ENCODE measurements at places on chromosomes 4 and X.

GRCh38 chrX:133574716-133575115, 159.4 kb upstream of the GPC4 start:
- no peak for DNase-seq

- DNase-seq = no peak
These were observed 142.8 kb downstream of the NDST3 start for GRCh38 chr4:118177126-118177525.

DNA sequence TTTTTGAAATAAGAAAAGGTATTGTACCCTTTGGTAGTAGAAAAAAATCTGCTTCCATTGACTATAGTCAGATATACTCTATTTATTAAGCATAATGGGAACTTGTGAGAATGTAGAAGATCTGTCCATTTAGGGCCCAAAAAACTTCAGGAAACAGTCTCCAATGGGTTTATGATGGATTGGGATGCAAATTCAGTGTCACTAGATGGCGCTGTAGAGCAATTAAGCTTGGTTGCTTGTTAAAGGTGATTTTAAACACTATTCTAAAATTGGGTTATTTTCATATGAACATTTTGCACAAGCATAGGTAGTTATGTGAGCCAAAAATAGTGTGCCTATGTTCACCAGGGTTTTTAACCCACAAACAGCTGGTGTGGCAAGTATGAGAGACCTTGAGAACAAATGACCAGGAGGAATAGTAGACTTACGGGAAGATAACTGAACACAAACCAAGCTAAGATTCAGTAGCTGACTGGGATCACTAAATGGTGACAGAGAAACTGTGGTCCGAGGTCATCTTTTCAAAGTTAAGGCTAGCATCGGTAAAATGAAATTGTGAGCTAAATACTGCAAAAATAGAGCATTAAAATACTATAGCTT, 80.3 kb upstream of the LSM6 start:
- DNase-seq = no peak

GRCh38 chr4:18100657-18101056, 79.1 kb upstream of the LCORL start:
- no peak for DNase-seq

- DNase-seq = no peak
These were observed 25.2 kb downstream of the FOXR2 start for GRCh38 chrX:55648434-55648833.

- DNase-seq = no peak
These were observed 177.5 kb downstream of the ANKRD50 start for GRCh38 chr4:124535003-124535402.

GRCh38 chrX:153190381-153190780, 11.3 kb downstream of the MAGEA1 start:
- no peak for DNase-seq

DNA sequence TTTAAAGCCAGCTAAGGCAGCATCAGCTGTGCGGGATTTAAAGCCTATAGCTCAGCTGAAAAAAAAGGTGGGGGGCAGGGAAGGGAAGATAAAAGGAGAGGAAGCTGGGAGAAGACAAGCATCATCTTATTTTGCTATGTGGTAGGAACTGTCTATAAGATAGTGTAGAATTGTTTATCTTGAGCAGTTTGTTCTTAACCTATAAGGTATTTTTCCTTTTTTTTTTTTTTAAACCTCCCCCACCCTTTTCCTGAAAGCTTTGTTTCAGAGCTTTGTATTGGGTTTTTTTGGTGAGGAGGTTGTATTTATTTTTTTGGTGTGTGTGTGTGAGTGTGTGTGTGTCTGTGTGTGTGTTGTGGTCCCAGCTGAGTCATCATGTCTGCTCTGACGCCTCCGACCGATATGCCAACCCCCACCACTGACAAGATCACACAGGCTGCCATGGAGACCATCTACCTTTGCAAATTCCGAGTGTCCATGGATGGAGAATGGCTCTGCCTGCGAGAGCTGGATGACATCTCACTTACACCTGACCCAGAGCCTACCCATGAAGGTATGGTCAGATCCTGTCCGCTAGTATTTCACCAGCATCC, 531 bp downstream of the RUFY3 start:
- no peak for DNase-seq

DNA sequence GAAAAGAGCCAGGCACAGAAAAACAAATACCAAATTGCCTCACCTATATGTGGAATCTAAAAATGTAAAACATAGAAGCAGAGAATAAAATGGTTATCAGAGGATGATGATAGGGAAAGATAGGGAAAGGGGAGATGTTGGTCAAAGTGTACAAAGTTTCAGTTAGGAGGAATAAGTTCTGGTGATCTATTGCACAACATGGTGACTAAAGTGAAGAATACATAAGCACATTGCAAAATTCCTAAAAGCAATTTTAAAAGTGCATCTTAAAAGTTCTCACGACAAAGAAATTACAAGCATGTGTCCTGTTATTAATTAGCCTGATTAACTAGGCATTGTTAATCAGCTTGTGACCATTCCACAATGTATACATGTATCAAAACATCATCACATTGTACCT, 136.0 kb downstream of the GABRG1 start:
- DNase-seq = no peak

DNA sequence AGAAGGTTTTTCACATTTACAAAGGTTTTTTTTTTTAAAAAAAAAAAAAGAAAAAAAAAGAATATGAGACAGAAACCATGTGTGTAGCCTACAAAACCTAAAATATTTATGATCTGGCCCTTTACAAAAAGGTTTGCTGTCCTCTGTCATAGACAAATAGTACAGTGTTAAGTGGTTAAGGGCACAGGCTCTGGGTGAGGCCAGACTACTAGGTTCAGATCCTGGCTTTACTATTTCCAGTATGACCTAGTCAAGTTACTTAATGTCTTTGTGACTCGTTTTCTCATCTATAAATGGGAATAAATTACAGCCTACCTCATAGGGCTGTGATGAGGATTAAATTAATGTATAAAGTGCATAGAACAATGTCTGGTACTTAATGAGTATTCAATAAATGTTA, 56.5 kb downstream of the GAB1 start:
- DNase-seq = no peak

- peak; percentile 28 for DNase-seq
These were observed 103.6 kb downstream of the RAPGEF2 start for GRCh38 chr4:159206427-159206871.

- no peak for DNase-seq
These were observed 50.5 kb upstream of the FAM47C start for GRCh38 chrX:36957425-36958328.

GRCh38 chrX:130155564-130155963, 10.1 kb downstream of the AIFM1 start:
- DNase-seq = no peak

DNA sequence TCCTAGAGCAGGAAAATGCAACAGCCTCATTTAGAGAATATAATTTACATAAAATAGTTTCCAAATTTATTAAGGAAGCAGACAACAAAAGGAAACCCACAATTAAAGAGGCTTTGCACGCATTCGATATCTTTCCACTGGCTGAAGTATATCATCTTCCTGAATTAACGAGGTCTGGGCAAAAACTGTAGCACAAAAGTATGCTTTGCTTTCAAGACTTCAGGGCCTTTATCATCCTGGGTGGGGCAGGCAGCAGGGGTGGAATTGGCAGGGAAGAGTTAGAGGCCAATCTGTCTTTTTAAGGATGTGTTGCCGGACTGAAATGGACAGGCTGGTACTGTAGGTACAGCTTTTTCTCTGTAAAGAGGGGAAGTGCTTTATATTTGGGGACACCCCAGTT, 17.0 kb upstream of the STX18 start:
- DNase-seq = no peak

GRCh38 chr4:99687120-99687519, 29.5 kb upstream of the C4orf54 start:
- DNase-seq = no peak

DNA sequence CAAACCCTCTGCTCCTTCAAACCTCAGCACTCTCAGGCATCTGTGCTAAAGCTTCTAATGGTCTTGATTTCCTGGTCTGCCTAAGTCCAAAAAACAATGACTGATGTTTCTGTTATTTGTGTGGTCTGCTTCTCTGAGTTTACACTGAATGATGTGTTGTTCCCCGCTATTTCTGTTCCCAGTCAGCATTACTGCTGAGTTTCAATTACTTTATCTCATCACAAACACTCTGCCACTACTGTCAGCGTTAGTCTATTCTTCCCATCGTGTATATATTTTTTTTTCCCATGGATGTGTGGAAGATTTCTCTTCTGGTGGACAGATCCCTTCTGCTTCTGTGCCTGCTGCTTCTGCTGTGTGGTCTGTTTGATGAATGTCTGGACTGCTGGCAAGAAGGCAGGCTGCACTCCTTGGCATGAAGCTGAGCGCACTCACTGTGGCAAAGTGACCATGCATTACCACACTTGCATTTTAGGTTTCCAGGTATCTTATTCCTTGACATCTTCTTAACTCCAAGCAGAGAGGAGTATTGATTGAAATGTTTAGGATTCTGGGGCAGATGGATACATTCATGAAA, 106.9 kb upstream of the PAQR3 start:
- DNase-seq = no peak

DNA sequence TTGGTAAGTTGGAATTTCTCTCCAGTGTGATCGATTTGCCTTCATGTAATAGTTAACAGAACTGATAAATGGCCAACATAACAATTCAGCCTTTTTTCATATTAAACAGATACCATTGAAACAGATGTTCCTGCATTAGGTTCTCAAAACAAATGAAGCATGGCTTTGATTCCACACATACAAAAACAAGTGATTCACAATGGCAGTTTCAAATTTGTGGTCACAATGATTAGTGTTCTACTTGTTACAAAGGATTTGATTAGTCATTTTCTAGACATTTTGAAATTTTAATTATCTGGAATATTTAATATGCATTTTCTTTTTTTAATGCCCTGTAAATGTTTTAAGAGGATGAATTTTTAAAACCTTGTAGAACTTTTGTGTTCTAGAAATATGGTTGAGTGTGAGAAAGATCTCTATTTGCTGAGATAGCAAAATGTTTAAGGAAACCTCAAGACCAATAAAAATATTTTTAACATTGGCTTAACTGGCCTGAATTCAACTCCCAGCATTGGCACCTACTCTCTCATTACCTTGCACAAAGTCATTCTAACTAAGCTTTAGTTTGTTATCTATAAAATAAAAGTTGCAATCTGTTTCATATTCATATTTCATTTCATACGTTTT, 18.9 kb upstream of the GLRA3 start:
- DNase-seq = no peak

DNA sequence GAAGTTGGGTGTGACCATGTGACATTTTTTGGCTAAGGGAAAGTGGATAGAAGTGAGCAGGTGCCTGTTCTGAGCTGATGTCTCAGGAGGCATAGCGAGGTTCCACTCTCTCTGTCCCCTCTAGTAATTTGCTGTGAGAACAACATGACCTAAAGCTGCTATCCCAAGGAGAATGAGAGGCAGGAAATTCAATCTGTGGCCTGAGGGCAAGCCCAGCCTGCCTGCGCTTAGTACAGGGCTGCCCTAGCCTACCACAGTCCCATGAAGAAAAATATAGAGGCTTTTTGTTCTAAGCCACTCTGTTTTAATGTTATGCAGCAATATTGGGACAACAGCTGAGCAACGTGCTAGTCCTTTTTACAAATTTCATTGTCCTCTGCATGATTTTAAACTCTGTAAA, 193.1 kb downstream of the LDB2 start:
- DNase-seq = no peak

GRCh38 chr4:111618908-111619307, 526.3 kb upstream of the FAM241A start:
- no peak for DNase-seq

DNA sequence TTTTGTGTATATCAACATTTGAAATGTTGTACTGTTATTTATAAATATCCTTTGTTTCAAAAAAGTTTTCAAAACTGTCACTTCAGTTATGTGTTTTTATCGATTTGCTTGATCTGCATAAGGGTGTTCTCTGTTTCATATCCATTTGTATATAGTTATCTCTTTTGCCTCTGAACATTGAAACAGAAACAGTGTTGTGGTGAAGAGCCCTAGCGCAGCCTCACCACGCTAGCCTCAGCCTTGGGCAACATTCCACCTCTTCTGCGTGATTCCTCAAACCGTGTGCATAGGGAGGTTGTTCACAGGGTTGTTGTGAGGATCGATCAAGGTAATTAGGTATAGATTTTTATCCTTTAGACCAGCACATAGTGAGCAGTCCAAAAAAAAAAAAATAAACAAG, 287.0 kb upstream of the GALNT7 start:
- DNase-seq = no peak

GRCh38 chr4:118927974-118928373, 39.3 kb downstream of the SYNPO2 start:
- no peak for DNase-seq

GRCh38 chr4:8061573-8061972, 97.0 kb downstream of the ABLIM2 start:
- DNase-seq = no peak

GRCh38 chr4:33427676-33428075, 2707.5 kb downstream of the PCDH7 start:
- no peak for DNase-seq

GRCh38 chrX:30943984-30944383, 54.9 kb upstream of the TAB3 start:
- no peak for DNase-seq

GRCh38 chrX:71541210-71542022, 8.5 kb downstream of the OGT start:
- DNase-seq = no peak

DNA sequence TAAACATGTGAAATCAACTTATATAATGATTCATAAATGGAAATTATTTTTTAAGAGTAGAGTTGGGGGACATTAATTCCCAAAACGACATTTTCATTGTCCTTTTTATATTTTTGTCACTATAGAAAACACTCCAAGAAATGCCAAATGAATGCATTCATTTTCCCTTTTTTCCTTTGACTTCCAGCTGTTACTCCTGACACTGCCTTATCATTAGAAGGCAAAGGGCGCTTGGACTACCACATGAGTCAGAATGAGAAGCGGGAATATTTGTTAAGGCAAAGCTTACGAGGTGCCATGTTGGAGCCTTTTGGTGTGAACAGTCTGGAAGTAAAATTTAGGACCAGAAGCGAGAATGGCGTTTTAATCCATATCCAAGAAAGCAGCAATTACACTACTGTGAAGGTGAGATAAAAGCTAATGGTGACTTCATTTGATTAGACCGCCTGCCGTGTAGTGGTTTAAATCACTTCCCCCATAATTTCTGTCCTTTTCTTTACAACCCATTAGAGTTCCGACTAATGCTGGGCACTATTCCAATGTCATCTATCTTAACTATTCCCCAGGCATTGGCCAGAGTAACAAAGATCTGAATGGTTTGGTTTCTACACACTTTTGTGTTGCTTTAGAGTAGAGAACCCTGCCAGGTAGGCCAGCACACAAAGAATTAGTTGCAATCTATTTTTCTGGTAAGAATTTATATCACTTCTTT, 166.7 kb downstream of the FAT4 start:
- DNase-seq = no peak

DNA sequence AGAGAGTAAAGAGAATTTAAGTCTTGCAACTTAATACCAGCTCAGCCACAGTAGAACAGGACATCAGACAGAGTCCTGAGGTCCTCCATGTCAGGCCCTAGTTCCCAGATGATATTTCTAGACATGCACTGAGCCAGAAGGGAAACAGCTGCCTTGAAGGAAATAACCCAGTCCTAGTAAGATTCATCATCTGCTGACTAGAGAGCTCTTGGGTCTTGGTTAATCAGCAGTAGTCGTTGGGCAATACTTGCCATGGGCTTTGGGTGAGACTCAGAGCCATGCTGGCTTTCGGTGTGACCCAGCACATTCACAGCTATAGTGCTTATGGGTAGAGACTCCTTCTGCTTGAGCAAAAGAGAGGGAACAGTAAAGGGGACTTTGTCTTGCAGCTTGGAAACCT, 379.1 kb downstream of the AR start:
- DNase-seq = no peak

- DNase-seq = no peak
These were observed 58.7 kb downstream of the METTL14 start for GRCh38 chr4:118743867-118744266.

Data from stimulated activated CD4-positive, alpha-beta T cell treated with anti-CD3 and anti-CD28 coated beads, Interleukin-1b, Interleukin-23, amount 100 ng/mL, for 4 hours (primary cell).